ENCODE measurements at places on chromosomes 2 and 18.

GRCh38 chr18:60358516-60358915 is 14.1 kb downstream of the MC4R start:
- DNase-seq, result no peak

GRCh38 chr2:125593036-125593435 is 1062.9 kb upstream of the GYPC start:
- DNase-seq, result no peak

GRCh38 chr2:14998546-14998945 is 366.0 kb downstream of the LRATD1 start:
- DNase-seq, result no peak

DNA sequence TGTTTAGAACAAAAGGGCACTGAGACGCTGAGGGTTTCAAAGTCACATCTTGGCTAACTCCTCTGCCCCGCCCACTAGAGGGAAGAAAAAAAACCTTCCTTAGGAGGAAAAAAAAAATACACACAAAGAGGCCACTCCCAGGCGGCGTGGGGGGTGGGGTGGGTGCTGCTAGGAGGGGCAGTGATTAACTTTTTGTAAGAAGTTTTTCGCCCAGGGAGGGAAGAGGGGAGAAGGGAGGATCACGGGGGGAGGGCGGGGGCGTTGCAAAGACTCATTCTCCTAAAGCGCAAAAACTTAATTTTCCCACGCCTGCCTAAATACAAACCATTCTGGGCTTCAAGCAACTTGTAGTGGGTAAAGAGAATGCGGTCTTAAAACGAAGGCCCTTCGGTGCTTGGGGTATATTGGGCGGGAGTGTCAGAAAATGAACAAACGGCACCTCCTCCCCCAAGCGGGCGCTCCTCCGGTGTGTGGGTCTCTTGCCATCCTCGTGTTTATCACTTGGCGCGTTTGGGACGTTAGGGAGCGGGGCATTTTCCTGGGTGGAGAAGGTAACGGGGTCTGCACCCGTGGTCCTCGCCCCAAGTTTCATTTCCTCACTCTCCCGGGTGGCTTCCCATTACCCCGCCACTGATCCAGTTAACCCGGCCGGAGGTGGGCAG is 1.7 kb downstream of the CXCR4 start:
- peak; percentile 6 for DNase-seq

DNA sequence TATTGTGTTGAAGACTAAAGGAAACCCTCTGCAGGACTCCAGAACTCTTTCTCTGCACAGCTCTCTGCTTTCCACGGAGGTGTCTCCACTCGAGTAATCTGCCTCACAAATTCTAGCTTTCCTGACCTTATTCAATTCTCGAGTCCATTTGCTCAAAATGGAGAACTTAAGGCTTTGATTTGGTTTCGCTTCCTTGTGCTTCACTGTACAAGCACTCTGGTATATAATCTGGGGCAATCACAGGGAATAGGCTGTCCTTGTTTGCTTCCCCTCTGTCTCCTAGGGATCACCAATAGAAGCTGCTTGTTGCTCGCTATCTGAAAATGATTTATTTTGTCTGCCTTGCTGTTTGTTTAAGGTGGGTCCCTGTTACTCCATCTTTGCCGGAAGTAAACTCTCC is 129.1 kb upstream of the DOCK10 start:
- no peak for DNase-seq

DNA sequence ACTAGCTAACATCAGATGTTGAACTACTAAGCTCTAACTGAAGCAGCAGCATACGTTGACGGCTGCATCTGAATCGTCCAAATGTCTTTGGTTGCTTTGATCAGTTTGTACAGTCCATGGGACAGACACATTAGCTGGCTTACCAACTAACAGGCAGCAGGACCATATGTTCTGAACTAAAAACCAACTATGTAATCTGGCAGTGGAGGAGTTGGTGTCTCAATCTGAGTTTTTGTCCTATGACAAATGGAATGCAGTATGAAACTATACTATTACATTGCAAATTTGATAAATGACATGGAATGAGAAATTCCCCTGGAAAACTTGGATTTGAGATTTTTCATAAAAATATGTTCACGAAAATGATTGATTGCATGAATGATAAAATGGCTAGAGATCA is 79.5 kb downstream of the EPHA4 start:
- DNase-seq, result no peak

GRCh38 chr2:47181176-47181575 is 26.1 kb upstream of the STPG4 start:
- no peak for DNase-seq

DNA sequence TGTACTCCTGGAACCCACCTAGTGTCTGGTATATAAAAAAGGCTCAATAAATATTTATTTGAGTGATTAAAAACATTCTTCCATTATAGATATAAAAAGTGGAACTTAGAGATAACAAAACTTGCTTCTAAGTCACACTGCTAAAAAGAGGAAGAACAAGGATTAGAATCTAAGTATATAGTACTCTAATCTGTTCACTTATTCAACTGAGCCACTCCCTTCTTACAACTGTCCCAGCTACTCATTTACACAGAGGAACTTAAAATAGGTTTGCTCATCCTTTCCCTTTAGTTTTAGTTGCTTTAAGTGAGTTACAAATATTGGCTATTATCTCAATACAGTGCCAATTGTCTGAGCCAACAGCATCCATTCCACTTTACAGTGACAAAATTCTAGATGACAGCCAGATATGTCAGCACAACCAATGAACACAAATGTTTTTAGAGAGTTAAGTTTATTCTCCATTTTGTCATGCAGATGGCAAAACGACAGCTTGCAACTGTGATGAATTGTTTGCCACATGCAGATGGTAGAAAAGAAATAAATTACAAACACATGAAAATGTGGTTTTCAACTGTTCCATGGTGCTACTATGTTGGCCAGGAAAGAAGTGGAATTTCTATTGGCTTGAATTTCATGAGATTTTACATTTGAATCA is 280.7 kb upstream of the ZC3H15 start:
- DNase-seq, result no peak

DNA sequence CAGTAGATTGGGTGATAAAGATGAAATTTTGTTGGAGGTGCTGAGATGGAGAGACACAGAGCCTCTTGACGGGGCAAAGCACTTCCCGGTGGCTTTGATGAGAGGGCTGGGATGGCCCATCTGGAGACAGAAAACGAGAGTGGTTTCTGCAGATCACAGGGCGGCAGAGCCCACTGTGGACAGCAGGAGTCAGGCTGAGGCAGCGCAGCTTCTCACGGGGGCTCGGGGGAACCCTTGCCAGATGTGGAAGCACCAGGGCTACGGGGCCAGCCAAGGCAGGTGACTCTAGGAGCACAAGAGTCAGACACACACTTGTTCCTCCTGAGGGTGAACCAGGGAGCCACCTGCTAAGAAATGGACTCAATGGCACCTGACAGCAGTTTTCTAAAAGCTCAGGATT is 78.5 kb downstream of the TPO start:
- DNase-seq, result no peak

DNA sequence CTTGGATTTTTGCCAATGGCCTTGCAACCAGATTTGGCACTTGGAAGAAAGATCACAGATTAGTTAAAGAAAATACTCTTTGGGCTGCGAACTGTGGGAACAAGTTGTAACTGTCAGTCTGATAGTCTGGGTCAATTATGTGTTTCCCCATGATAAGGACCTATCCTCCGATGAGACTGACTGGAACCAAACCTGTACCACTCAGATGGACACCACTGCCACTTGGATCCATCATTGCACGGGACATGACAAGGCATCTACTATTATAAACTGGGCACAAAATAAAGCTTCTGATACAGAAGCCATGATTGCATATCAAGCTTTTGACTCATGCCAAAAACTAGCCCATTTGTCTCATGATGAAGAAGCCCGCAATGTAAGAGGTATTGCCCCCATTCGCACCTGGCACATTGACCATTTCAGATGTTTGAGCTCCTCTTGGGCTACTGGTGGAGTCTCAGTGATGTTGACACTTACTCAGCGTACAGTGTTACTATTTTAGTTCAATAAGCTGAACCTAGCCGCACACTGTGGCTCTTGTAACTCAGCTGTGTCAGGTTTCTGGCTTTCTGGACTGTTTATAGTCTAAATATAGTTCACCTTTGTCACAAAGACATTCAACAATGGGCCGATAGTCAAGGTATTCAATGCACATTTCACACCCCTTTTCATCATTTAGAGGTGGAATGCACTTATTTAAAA is 179.8 kb upstream of the RBBP8 start:
- DNase-seq, result no peak
